ENCODE measurements at places on chromosomes 1 and 21.
A peak's percentile ranks its signal among the peaks of the same experiment; 100 is the strongest.

DNA sequence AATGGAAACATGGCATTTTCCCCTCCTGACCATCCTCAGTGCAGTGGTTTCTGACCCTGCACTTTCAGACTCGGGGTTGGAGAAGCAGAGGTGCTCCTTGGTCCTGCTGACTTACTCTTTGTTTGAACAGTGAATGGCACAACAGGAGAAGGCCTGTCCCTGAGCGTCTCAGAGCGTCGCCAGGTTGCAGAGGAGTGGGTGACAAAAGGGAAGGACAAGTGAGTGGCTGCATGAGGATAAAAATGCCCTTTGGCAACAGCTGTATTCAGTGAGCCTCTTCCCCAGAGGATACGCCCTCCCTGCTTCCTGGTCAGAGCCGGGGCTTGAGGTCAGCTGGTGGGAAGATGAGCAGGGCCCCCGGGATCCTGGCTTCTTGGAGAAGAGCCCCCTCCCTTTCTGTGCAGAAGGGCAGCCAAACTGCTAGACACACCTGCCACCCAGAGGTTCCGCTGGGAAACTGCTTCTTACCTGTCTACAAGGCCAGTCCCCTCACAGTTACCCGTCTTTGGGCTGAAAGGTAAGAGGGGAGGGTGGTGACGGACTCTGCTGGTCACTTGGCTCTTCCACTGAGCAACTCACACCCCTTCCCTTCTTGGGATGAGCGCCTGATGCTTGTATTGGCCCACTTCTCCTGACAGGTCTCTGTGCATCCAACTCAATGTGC is 16.6 kb downstream of the NPL start:
- DNase-seq, result no peak

GRCh38 chr1:82319546-82319945 is 518.8 kb downstream of the ADGRL2 start:
- no peak for DNase-seq

DNA sequence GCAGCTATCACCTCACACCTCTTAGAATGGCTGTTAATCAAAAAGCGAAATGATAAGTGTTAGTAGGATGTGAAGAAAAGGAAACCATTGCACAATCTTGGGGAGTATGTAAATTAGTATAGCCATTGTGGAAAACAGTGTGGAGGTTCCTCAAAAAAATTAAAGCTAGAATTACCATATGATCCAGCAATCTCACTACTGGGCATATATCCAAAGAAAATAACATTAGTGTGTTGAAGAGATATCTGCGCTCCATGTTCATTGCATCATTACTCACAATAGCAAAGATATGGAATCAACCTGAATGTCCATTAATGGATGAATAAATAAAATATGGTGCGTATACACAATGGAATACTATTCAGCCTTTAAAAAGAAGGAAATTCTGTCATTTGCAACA is 68.9 kb downstream of the SNRPE start:
- DNase-seq, result no peak

DNA sequence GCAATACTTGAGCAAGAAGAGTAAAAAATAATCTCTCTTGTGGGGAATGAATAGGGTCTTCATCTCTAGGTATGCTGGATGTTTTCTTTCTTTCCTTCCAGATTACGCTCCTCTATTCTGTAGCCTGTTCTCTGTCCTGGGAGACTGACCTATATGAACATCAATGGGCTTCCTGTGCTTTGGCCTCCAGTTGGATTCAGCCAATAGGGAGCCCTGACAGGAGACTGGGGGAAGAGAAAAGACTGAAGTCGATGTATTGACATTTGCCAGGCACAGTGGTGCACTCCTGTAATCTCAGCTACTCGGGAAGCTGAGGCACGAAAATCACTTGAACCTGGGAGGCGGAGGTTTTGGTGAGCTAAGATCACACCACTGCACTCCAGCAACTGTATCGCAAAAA is 17.6 kb downstream of the SEMA6C start:
- no peak for DNase-seq

DNA sequence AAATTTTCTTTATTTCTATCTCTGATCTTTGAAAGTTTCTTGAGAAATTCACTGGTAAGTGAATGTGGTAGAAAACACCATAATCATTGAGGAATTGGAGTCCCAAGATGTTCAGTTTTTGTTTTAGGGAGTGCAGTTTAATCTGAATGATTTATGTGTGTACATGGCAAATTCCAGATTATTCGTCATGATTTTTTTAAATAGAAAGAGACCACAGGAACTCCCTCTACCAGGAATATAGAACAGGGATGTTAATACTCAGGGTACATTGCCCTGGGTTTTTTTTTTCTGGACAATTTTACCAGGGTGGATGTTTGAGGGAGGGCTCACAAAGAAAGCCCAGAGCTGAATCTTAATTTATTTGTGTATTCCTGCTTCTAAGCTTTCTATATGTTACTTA is 109.0 kb downstream of the VPS13D start:
- no peak for DNase-seq

- no peak for DNase-seq
Measured at GRCh38 chr21:29637134-29637533, 302.7 kb downstream of the GRIK1 start.

DNA sequence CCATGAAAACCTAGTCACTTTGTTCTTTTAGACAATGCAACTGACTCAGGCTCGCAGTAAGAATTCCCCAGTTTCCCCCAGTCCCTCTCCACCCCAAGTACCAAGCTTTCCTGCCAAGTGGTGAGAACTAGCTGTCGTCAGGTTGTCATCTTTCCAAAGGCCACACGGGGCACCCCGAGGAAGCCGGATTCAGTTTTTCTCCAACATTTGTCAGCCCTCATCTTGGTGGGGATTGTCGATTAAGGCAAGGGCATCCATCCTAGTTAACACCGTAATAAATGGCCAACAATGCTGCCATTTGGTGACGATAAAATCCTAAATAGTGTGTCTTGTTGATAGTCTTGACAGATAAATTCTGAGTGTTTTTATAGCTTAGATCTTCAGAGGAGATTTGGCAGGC is 55.9 kb upstream of the PROX1 start:
- DNase-seq, result no peak

DNA sequence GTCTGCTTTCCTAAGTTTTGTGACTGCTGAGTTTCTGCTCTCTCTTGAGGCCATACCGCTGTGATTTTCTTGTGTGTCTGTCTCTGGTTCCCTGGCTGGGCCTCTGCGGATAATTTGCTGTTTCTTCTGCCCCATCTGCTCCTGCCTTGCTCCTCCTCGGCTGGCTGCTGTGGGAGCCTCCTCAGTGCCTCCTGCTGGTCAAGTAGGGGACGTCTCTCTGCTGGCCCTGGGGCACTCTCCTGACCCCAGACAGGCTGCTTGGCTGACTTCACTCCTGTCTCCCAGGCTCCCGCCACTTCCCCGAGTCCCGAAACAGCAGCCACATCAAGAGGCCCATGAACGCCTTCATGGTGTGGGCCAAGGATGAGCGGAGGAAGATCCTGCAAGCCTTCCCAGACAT is 28.5 kb downstream of the ETNK2 start:
- DNase-seq, result no peak

- DNase-seq, result no peak
Measured at GRCh38 chr1:87331365-87332241, 2.9 kb downstream of the LMO4 start.

GRCh38 chr1:208803011-208803811 is 559.0 kb upstream of the PLXNA2 start:
- DNase-seq, result no peak

DNA sequence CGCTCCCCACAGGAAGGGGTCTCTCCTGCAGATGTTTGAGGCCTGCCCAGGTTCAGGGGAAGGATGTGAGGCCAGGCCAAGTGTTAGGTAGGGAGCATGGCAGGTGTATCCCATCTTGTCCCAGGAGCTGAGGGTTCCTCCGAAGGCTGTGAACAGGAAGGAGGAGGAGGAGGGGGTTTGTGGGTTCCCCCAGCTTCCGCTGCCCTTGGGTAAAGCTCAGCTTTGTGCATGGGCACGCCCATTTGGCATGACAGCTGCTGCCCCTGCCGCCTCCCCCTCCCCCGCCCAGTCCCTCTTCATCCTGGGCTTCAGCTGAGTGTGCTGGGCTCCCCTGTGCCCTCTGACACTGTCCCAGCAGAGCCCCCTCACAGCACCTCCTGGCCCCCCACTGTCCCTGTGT is 25.5 kb downstream of the TNFRSF8 start:
- DNase-seq, result no peak

DNA sequence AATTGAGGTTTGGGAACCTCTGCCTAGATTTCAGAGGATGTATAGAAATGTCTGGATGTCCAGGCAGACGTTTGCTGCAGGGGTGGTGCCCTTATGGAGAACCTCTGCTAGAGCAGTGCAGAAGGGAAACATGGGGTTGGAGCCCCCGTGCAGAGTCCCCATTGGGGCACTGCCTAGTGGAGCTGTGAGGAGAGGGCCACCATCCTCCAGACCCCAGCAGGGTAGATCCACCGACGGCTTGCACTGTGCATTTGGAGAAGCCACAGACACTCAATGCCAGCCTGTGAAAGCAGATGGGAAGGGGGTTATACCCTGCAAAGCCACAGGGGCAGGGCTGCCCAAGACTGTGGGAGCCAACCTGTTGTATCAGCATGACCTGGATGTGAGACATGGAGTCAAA is 354.6 kb downstream of the ZNF326 start:
- no peak for DNase-seq

DNA sequence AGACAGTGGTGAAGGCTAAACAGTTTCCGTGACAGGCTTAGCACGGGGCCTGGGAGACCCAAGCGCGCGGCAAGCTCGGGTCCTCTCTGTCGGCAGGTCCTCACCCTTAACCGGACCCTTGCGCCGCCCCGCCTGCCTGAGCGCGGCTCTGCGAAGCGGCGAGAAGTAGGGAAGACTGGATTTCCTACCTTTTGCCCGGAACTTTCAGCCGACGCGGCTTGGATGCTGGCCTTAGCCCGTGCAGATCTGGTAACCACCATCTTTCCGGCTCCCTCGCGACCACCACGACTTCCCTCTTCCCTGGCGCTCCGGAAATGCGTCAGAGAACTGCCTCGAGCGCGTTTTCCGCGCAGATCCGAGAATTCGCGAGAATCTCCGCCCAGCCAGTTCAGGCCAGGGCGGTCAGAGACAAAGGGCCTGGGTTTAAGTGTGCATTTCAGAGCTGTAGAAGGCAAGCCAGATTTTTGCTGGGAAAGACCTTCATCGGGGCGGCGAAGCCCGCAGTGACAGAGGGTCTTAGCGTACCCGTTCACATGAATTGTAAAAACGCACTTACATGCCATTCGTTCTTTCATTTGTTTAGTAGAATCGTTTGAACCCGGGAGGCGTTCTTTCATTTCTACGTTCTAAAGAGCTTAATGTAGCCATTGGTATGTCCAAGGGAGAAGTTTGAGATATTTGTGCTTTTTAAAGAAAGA is at the start of gene DNTTIP2:
Gene DNTTIP2 (minus strand): TSS at position 318 of the 698 bp plus-strand sequence. CDS start 58 bp downstream, at position 260.
- DNase-seq, result peak; percentile 92

- DNase-seq, result no peak
Measured at GRCh38 chr21:34242973-34243372, 120.8 kb upstream of the KCNE2 start.

GRCh38 chr1:190144650-190145049 is 333.0 kb downstream of the BRINP3 start:
- DNase-seq, result no peak

GRCh38 chr1:15305468-15305770 is 58.4 kb downstream of the FHAD1 start:
- no peak for DNase-seq

DNA sequence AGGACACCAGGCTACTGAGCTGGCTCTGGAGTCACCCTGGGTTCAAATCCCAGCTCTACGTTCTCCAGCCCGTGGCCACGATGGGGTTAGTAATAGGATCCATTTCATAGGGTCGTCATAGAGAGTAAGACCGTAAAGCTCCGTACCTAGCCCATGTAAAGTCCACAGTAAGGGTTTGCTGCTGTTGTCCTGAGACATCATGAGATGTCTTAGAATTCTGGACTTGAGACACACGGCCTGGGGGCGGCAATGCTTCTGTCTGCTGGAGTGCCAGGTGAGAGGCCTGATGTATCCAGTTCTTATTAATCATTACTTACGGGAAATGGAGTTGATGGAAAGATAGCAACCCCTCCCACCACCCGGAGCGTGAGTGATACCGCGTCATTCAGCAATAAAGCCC is 3.6 kb downstream of the TCP10L start:
- no peak for DNase-seq

GRCh38 chr1:208825300-208825699 is 581.1 kb upstream of the PLXNA2 start:
- DNase-seq, result no peak

GRCh38 chr1:5907966-5908365 is 84.3 kb downstream of the NPHP4 start:
- no peak for DNase-seq

- DNase-seq, result no peak
Measured at GRCh38 chr21:36450511-36450910, 29.4 kb downstream of the CLDN14 start.

DNA sequence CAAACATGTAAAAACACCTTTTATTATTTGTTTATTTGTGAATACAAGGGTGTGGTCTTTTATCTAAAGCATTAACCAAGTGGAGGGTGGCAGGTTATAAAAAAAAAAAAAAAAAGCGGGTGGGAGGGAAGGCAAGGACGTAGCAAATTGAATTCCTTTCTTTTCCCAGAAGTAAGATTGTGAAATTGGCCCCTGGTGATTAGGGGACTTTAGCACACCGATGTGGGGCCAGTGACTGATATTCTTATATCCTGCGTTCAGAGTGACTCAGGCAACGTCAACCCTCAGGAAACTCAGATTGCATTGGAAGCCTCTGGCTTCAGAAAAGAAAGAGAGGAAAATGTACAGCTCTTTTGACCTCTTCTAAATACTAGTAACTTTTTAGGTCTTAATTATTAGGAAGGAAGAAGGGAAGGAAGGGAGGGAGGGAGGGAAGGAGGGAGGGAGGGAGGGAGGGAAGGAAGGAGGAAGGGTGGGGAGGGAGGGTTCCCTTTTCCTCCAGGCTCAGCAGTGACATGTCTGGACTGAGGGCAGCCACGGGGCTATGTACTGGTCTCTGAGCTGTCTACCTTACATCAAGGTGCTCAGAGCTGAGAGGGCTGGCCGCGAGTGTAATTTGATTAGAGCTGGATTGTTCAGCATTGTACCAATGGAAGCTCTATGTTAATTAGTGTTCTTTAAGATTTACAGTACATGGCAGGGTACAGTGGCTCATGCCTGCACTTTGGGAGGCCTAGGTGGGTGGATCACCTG is 30.2 kb downstream of the EVA1C start:
- DNase-seq, result no peak

GRCh38 chr1:11704194-11704529 is 12.7 kb downstream of the DRAXIN start:
- DNase-seq, result no peak

DNA sequence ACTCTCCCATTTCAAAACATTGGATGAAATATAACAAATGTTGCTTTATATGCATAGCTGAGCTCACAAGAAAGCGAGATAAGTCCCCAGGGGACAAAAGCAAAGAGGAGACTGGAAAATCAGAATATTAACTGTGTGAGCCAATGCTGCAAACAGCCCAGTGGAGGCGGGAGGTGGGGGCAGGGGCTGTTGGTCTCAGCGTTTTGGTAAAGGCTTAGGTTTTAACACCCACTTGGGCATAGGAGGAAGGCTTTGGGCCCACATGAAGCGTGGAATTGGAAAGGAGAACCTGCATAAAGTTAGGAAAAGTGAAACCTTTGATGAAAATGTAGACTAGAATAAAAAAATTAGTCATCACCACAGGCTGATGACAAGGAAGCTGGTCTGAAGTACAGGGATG is 30.2 kb upstream of the SMIM12 start:
- DNase-seq, result no peak
